ENCODE measurements at places on chromosomes 3 and 15.

DNA sequence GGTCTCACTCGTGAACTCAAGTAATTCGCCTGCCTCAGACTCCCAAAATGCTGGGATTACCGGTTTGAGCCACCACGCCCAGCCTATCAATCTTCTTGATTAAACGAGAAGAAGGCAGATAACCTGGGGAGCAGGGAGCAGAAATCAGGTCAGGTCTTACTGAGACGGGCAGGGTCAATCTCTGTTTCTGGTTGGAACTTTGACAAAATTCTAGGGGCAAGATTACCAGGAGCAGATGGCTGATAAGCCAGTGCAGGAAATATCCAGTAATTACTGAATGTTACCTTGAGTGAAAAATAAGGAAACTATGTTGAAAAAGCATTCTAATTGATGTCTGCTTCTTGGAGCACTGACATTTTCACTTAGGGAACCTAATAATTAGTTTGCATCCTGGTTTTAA is 24.4 kb upstream of the GOLM2 start:
- no peak for DNase-seq

DNA sequence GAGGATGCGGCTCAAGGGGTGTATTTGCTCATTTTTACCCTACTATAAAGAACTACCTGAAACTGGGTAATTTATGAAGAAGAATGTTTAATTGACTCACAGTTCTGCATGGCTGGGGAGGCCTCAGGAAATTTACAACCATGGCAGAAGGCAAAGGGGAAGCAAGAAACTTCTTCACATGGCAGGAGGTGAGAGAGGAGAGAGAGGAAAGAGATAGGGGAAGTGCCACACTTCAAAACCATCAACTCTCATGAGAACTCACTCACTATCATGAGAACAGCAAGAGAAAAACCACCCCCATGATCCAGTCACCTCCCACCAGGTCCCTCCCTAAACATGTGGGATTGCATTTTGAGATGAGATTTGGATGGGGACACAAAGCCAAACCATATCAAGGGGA is 192.7 kb downstream of the DIPK2A start:
- DNase-seq = no peak

GRCh38 chr3:30467596-30468238 is 138.7 kb upstream of the TGFBR2 start:
- no peak for DNase-seq

- no peak for DNase-seq
These were observed 135.2 kb downstream of the SERPINI1 start for GRCh38 chr3:167870759-167871158.

DNA sequence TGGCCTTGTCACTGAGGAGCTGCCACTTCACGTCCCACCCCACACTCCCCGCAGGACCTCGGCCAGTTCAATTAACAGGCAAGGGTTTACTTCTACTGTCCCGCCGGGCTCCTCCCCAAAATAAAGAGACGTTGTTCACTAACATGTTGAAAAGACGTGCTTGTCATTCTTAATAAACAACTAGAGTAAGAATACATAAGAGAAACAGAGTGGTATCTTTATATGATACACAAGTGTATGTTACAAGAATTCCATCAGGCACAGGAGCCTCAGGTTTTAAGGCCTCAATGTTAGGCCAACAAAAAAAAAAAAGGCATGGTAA is 326 bp upstream of the IMPDH2 start:
- no peak for DNase-seq

GRCh38 chr15:60477916-60478565 is 901 bp downstream of the ICE2 start:
- no peak for DNase-seq

DNA sequence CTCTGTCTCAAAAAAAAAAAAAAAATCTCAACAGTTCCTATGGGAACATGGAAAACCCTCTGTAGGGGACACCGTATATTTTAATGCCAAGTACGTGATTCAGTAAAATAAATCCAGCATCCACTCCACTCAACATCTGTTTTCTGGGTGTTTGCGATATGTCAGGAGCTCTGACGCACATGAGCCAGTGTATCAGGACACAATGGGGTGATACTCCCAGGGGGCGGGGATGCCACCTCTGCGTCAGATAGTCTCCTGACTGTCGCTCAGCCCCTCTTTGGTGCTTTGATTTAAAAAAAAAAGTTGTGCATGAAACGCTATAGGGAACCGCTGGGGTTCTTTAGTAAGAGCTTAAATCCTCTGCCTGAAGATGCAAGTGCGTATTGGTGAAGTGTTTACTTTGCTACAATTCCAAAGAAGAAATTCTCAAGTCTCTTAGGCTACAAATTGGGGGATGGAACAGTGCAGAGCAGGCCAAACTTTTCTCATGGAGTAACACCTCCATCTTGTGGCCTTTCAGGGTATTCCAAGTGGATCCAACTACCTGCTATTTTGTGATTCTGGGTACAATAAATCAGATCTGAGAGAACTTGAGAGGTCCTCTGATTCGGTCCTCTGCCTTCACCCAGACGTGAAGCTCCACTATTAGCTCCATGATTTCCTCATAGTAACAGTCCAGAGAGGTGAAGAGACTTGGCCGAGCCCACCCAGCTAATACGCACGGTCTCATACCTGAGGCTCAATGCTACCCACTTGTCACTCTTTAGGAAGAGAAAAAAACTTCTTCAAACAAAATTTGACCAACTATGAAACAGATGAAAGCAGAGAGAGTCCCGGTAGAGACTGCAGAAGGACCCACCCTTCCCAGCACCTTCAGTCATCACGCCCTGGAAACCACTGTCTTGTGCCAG is 9.3 kb upstream of the NR2E3 start:
- no peak for DNase-seq

DNA sequence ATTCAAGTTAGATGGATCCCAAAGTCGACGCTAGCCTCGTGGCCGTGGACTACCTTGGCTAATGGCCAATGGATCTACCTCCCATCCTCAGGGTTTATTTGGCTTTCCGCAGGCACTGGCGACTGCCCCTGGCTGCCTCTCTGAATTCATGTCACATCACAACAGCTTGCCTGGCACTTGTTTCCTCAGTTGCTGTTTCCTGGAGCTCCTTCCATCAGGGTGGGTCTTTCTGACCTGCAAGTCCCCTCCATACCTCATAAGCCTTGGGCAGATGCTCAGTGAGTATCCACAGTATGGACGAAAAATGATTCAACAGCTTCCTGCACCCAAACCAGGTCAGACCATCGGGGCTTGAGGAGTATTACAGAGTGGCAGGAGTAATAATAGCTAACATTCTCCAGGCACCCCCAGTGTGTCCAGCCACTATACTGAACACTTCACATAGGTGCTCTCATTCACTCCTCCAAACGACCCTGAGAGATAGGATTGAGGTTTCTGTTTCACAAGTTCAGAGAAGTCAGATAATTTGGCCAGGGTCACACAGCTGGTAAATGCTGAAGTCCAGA is 311.5 kb downstream of the TLE3 start:
- DNase-seq = no peak

- no peak for DNase-seq
These were observed 341.1 kb upstream of the NR2F2 start for GRCh38 chr15:95989392-95989791.

GRCh38 chr3:24854748-24855147 is 360.1 kb upstream of the THRB start:
- DNase-seq = no peak

DNA sequence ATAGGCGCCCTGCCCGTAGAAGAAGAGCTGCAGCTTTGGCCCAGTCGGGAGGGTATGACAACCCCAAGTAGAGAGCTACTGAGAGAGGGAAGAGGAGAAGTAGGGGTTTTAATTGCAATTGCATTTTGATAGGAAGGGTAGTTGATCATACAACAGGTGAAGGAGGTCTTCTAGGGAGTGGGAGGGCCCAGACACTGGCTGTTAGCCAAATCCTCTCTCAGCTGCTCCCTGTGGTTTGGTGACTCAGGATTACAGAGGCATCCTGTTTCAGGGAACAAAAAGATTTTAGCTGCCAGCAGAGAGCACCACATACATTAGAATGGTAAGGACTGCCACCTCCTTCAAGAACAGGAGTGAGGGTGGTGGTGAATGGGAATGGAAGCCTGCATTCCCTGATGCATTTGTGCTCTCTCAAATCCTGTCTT is 408.9 kb upstream of the THBS1 start:
- no peak for DNase-seq

DNA sequence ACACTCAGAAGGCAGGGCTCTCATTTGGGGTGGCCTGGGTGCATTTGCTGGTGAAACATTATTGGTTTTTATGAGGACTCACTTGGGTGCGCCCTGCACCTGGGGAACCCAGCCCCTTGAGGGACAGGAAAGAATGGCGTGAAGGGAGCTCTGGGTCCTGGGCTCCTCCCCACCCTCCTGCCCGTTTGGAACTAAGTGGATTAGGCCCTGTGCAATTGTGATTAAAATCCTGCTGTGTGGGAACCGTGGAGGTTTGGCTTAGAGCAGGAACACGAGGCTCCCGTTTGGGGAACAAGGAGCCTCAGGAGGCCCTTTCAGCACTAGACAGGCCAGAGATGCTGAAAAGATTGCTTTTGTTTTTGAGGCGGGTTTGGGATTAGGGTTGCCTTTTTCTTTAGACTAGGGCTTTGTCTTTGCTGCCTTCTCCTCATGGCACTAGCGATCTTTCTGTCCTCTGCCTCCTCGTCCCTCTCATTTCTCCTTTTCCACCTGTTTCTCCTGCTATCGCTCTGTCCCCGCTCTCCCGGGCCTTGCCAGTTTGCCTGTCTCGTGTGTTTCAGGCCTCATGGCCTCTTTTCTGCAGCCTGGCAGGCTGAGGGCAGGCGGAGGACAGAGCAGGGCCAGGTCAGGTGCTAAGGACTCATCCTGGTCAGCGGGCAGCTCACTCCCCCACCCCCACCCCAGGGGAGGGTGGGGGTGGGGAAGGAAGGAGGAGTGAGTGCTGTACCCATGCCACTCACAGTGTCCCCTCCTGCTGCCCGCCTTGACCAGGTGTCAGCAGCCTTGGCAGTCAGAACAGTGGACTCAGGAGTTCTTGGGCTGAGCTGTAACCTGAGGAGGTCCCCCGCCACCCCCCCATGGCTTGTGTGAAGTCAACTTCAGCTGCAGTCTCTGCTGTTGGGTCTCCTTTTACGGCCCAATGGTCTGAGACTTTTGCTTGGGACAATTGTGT is 8.6 kb downstream of the MAPKAPK3 start:
- no peak for DNase-seq

DNA sequence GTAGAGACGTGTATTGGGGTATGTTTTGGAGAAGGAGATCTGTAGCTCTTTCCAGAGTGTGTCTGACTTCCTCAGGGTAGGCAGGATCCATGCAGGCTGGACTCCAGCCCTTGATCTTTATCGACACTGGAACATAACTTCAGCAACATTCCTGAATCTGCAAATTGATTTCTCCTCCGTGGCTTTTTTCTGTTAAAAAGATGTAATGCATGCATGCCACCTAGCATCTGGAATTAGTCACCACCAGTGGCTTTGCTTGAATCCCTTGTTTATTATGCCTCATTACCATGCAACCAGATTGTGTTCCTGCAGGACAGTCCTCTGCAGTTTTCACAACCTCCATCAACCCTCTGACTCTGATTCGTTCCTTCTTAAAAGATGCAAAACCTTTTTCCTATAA is 86.1 kb downstream of the CCNL1 start:
- no peak for DNase-seq

DNA sequence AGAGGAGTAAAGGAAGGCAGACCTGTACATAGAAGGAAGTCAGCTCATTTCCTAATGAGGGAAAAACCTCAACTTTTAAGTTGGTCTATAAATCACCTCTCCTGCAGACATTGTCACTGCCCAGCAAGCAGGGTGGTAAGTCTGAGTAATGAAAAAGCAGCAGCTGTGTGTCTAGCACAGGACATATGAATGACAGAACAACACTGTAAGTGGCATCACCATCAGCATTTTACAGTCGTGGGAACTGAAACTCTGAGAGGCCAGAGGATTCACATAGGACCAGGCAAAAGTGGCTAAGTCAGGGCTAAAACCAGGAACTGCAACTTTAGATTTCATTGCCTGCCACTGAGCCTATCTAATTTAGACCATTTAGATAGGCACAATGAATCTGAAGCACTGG is 235.6 kb downstream of the CLSTN2 start:
- no peak for DNase-seq

DNA sequence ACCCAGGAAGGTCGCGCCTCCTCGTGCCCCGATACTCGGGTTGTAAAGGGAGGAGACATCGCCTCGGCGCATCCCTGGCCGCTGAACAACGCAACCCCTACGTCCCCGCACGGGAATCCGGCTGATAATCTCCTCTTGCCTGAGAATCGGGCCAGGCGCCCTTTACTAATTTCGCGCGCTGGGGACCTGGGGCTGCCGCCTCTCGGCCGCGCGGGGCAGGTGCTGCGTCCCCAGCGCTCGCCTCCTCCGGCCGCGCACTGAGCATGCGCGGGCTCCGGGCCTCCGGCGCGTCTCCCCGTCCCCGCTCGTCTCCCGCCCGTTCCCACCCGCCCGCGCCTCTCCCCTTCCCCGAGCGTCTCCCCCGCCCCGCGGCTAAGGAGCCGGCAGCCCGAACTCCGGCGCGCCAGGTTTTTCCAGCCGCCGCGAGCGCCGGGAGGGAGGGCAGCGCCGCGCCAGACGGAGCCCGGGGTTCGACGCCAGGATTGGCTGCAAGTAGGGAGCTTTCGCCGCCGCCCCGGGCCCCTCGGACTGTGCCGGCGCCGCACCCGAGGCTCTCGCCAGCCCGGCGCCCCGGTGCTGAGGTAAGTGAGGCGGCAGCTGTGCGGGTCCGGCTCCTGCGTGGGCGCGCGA is at the start of gene CNTN4:
Gene CNTN4 (plus strand): TSS at position 469 of the 630 bp plus-strand sequence.
- peak; percentile 78 for DNase-seq

- DNase-seq = no peak
These were observed 56.0 kb upstream of the HACD2 start for GRCh38 chr3:123640740-123641462.

GRCh38 chr3:44885618-44886017 is 11.2 kb downstream of the TGM4 start:
- DNase-seq = no peak

Measured in Peyer's patch (tissue), 4 donors.